ENCODE measurements at places on chromosomes 13 and 19. TPM values are rescaled to one million over a fixed set of nuclear protein-coding genes. Genes with fewer than 3 reads are reported as not detected.
A peak's percentile ranks its signal among the peaks of the same experiment; 100 is the strongest.

DNA sequence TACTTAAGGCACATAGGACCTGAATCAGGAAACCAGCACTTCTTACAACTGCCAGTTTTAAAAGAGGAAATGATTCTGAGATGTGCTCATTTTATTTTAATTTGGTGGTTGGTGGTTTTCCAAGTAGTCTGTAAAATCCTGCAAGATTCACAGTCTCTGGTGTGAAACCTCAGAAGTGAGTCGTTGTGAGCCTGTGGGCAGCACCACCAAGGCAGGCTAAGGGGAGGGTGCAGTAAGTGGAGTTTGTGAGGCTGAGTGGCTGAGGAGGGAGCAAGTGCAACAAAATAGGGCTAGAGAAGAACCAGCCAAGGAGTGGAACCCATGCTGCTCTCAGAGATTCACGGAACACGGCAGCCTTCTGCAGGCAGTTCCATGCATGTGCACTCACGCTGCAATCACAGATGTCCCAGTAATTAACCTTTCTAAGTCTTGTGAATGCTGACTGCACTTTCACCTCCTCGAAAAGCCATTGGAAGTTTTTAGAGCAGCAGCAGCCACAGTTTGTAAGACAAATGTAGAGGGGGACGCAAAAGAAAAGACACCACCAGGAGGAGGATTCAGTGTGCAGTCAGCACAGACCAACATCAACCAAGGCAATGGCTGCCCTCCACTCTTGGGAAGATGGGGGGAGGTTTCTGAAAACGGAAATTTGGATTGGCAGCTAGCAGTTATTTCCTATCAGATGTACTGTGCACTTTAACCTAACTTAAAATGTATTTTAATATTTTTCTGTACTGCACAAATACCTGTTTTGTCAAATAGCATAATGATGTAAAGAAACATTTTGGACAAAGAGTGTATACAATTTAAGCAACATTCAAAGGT, 44.9 kb downstream of the ESD start:
- no peak for DNase-seq

The SPRY2 gene
- 37.7 TPM for total RNA-seq

The TEX26 gene
- total RNA-seq: not detected

DNA sequence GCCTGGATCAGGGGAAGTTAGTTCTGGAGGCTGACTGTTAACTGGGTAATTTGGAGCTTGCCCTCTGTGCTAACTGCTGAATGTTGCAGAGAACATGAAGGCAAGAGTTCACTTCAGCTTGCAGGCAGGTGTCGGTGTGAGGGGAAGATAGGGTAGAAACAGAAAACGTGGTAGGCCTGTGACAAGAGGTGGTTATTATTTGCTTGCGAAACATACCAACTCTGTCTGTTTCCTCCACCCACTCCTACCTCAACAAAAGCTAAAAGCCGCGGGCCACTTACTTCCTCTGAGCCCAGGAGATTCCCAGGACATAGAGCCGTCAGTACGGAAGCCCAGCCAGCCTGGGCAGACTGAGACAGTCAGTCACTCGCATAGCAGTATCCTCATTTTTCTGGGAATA, 119.2 kb upstream of the ABCC4 start:
- no peak for DNase-seq

The CYP4F12 gene
- 4.5 TPM for total RNA-seq

DNA sequence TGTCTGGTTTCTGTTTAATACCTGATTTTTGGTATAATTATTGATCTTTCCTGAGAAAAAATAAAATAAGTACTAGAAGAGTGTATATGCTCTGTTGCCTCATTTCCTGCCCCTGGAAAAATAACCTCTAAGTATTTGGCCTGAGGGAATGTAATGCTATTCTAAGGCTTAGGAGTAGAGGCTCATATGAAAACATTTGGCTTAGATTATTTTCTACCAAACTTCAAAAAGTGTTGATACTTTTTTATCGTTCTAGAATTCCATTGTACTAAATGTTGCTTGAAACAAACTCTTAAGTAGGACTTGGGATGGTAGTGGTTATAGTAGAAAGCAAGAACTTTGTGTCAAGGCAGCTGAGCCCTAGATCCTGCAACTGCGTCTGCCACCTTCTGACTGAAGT, 57.8 kb downstream of the COG3 start:
- no peak for DNase-seq

GRCh38 chr19:3520166-3521103, 14.3 kb downstream of the FZR1 start:
- peak; percentile 57 for DNase-seq

DNA sequence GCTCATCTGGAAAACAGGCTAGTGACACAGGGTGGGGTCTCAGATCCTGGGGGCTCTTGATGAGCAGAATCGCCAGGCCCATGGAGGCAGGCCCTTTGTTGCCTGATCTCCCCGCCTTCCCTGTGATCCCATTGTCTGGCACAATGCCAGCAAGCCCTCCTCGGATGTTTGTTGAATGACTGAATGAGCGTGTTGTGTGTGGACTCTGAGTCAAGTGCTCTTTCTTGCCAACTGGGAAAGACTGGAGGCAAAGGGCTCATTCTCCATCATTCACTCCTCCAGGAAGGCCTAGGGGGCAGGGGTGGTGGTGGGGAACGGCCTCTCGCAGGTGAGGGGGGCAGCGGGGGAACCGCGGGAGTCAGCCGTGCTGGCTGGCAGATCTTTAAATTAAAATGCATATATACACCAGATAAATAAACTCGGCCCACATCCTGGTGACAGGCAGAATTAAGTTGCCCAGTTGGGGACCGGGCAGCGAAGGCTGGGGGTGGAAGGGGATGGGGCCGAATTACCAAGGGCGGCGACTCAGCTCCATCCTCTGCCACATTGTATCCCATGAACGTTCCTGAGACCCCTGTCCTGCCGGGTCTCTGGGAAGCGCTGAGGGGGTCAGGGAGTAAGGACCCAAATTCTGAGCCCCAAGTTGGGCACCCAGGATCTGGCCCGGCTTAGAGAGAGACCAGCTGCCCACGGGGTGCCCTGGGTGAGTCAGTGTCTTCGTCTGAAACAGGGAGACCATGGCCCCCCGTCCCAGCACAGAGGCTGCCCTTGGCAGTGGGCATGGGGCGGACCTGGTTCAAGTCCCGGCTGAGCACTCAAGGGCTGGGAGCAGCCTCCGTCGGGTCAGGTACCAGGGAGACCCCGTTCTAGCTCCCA, 24.5 kb downstream of the EFNA2 start:
- no peak for DNase-seq

The TINCR gene
- 0.08 TPM for total RNA-seq

- DNase-seq: no peak
These were observed 96.3 kb downstream of the MYCBP2 start for GRCh38 chr13:77230560-77230959.

- DNase-seq: no peak
These were observed 5.1 kb downstream of the CCL25 start for GRCh38 chr19:8057545-8058270.

The KCNN4 gene
- 0.26 TPM for total RNA-seq

The TMEM145 gene
- 1.0 TPM for total RNA-seq

GRCh38 chr13:50319635-50320255, 304.5 kb downstream of the KCNRG start:
- DNase-seq: no peak
